ENCODE measurements at places on chromosomes 1 and 21.

GRCh38 chr1:100109554-100110066 lies 23.1 kb downstream of the SASS6 start:
- DNase-seq: no peak

DNA sequence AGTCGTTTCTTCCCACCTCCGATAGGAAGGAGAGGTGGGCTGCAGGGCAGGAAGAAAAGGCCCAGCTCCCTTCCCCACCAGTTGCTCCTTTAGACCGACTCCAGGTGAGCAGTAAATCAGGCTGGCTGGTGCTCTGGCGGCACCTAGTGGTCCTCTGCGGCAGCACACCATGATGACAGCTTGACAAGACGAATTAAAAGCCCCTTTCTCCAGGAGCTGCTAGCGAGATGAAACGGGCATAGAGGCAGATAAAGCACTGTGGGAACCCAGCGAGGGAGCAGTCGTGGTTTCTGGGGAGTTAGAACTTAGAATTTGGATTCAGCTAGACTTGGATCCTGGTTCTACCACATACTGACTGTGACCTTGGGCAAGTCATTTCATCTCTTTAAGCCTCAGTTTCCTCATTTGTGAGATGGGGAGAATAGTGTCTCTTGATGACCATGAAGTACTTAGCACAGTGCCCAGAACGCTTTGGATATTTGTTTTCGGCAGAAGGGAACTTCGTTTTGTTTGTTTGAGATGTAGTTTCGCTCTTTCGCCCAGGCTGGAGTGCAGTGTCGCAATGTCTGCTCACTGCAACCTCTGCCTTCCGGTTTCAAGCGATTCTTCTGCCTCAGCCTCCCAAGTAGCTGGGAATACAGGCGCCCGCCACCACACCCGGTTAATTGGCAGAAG lies 21.8 kb upstream of the COL9A2 start:
- DNase-seq: peak; percentile 89

GRCh38 chr1:16926491-16927073 lies 4.9 kb downstream of the CROCC start:
- DNase-seq: peak; percentile 75

GRCh38 chr1:154265586-154265985 lies 6.8 kb upstream of the HAX1 start:
- DNase-seq: no peak

DNA sequence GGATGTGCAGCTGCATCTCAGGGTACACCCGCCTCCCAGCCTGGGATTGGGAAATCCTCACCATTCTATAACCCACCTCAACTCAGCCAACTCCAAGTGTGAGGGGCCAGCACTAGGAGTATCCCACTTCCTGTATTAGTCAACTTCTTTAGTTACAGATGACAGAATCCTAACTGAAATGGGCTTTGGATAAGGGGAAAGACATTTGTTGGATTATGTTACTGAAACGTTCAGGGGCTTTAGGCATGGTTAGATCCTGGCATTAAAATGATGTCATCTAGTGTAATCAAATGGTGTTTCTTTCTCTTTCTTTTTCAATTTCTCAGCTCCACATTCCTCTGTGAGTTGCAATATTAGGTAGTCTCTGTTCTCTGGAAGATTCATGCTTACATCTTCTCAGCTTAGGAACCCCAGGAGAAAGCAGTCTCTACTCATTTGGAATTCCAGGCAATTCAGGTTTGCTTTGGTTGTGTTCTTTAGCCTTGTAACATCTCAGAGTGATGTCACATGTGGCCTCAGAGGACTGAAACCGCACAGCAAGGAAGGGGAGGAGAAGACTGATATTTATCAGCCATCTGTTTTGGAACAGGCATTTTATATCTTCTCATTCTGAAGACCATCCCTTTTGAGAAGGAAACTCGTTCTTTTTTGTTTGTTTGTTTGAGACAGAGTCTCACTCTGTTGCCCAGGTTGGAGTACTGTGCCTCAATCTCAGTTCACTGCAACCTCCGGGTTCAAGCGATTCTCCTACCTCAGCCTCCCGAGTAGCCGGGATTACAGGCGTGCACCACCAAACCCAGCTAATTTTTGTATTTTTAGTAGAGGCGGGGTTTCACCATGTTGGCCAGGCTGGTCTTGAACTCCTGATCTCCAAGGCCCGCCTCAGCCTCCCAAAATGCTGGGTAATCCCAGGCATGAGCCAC lies 18.9 kb upstream of the TMEM54 start:
- DNase-seq: no peak
